AG04450 (cell line): ENCODE measurements at places on chromosomes 5 and 9. TPM values are rescaled to one million over a fixed set of nuclear protein-coding genes. Genes with fewer than 3 reads are reported as not detected.

The C5orf52 gene
- not detected in 2 replicates for polyA plus RNA-seq

DNA sequence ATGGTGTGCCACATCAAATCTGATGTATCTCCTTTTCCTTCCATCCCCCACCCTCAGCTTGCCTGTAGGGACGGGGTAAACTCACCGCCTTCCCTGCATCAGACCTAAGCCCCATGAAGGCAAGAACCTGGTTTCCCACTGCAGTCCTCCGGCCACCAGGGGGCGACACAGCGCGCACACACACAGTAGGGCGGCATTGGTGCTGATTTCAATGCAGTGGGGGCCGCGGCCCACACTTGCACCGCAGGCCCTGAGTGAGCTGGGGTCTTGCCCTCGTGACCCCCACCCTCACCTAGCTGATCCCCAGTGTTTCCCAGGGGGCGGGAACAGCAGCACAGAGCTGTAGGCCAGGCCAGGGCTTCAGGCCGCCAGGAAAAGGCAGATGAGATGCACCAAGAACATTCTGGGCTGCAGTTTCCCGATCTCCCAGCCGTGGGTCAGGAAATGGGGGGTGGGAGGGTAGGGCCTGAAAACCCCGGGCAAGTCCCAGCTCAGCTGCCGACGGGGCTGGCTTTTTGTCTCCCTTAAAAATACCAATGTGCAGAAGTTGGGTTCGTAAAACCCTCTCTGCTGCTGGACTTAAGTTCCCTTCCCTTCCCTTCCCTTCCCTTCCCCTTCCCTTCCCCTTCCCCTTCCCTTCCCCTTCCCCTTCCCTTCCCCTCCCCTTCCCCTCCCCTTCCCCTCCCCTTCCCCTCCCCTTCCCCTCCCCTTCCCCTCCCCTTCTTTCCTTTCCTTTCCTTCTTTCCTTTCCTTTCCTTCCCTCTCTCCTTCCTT lies 19.5 kb downstream of the FAM163B start:
- no peak for DNase-seq

- no peak for DNase-seq
Measured at GRCh38 chr9:92120138-92120537, 4.9 kb upstream of the SPTLC1 start.

The FLT4 gene
- not detected in 2 replicates for polyA plus RNA-seq

The PDGFRB gene
- 118 and 149 TPM in 2 replicates for polyA plus RNA-seq

DNA sequence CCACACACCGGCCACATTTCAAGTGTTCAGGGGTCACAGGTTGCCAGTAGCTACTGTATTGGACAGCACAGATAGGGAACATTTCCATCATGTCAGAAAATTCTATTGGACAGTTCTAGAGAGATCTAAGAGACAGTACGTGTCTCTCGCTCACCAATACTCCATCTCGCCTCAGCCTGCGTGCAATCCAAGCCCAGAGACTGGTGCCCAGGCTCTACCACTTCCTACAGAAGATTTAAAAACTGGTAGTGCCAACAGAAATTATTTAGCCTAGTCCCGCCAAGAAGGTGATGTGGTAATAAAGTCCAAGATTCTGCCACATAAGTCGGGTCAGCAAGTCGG lies 390 bp upstream of the SNX2 start:
- no peak for DNase-seq
